ENCODE measurements at places on chromosomes 5 and 9.

GRCh38 chr5:123264394-123264793 lies 158.8 kb downstream of the CEP120 start:
- DNase-seq: no peak

DNA sequence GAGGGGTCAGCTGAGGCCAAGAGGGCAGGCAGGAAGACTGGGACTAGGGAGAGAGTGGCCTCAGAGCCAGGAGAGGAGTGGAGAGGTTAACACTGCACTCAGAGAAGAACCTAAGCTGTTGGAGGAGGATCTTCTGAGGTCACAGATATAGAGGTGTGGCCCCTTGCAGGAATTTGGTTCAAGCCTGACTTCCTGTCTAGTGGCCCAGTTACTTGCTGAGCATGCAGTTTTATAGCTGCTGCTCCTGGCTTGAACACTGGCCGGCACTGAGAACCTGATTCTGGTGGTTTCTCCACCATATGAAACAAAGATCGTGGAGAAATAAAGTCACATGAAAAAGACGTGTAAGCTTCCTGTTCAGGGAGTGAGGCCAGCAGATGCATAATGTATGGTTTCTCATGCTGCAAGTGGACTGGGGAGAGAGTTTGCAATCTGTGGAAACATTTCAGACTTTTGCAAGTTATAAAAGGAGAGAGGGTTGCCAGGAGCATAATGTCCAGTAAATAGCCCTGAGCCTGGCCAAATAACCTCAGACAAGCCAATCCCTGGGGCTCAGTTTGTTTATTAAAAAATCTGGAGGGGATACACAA lies 82.6 kb downstream of the GALNT10 start:
- DNase-seq: no peak

GRCh38 chr9:93810028-93810971 lies 144.9 kb downstream of the BARX1 start:
- DNase-seq: no peak

DNA sequence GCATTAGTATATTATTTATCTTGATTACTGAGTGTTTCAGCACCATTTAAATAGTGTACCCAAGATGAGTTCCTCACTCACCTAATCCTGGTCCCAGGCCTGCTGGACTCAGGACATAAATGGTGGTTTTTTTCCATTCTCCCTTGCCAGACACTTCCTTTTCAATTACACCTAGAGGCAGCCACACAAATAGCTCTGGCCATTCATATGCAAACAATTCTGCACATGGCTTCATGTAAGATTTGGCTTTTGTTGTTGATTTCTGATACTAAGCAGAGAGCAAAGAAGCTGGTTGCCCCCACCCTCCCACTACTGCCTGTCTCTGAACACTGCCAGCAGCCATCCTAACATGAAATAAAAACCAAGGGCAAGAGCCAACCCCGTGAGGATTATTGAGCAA lies 180.4 kb downstream of the SEMA5A start:
- no peak for DNase-seq

- DNase-seq: no peak
These were observed 164.4 kb upstream of the OR13F1 start for GRCh38 chr9:104339692-104340091.

- DNase-seq: no peak
These were observed 58.4 kb downstream of the DAPK1 start for GRCh38 chr9:87556039-87556438.

- DNase-seq: no peak
These were observed 61.8 kb downstream of the ERAP1 start for GRCh38 chr5:96745844-96746531.

DNA sequence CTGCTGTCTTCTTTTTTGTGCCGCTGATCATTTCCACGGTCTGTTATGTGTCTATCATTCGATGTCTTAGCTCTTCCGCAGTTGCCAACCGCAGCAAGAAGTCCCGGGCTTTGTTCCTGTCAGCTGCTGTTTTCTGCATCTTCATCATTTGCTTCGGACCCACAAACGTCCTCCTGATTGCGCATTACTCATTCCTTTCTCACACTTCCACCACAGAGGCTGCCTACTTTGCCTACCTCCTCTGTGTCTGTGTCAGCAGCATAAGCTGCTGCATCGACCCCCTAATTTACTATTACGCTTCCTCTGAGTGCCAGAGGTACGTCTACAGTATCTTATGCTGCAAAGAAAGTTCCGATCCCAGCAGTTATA lies 17.1 kb downstream of the F2R start:
- DNase-seq: no peak

DNA sequence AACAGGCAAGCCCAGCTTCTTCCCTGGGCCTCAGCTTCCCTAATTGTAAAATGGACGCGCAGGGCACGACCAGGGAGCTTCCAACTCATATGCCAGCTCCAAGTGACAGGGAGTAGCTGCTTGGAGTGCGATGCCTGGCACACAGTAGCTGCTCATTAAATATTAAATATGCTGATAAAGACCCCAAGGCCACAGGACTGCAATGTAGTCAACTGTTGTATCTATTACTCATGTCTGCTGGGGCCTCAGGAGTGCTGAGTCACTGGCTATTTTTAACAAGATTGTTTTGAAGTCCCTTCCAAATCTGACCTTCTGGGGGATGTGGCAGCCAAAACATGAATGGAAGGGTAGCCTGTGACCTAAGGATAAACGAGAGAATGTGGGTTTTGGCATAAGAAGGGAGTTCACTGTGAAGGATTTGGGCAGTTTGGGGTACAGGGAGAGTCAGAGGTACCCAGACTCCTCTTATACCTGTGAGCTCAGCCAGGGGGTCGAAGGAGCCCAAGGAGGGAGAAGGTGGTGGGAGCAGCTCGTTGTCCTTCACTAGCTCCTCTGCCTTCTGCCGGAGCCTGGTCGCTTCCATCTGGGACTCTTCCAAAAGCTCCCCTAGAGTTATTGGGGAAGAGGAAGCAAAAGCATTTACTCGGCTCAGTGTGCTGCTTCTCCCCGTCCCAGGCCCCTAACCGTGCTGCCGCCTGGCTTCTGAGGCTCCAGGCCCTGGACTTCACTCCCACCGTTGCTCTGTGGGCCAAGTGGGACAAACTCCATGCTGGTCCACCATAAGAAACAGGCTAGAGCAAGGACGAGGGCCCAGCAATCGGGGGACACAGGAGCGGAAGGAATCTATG lies 17.5 kb downstream of the TNIP1 start:
- no peak for DNase-seq

GRCh38 chr9:30039712-30040111 lies 2344.7 kb upstream of the ACO1 start:
- no peak for DNase-seq

DNA sequence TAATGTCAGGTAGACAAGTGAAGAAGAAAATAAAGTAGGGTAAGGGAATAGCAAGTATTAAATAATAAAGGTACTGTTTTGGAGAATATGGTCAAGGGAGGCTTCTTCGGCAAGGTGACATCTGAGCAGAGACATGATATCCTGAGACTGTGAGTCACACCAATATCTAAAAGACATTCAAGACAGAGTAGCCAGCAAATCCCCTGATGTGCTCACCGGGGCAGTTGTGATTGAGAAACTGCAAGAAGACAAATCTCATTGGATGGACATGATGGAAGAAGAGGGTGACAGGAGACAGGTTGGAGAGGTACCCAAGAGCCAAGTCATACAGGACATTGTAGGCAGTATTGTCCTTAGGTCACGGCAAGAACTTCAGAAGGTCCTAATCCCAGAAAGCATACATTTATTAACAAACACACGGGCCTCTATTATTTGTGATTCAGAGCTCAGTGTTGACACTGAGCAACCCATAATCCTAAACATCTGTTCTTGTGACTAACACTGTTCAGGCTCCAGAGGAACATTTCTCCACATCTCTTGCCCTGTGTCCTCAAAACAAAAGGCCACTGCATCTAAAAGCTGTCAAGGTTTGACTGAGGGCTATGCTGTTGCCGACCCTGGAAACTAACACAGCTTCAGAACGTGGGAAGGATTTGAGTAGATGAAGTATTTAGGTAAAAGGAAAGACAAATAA lies 258.7 kb upstream of the CLINT1 start:
- no peak for DNase-seq

- DNase-seq: peak; percentile 72
These were observed 2.2 kb downstream of the TNIP1 start for GRCh38 chr5:151078490-151079262.

DNA sequence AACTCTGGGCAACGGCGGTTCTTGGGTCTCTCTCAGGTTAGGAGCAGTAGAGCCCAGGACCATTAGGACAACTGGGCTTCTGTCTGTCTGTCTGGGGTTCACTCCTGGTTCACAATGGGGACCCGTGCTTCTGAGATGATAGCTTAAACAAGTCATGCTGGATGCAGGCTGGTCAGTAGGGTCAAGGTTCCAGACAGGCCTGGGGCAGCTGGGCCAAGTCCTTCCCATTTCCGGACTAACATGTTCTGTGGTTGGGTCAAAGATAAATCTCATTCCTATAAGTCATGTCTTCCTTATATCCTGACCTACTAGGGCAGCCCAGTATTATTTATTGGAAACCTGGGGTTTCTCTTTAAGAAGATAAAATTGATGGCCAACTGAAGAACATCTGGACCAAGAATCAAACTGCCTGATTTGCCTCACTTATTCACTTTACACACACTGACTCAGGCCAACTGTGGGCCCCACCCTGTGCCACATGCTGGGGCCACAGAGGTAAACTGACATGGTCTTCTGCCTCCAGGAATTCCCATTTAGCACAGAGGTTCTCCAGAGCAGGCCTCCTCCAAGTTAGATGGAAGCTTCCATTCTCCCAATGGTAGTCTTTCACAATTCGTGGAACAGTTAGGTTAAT lies 8.3 kb downstream of the HDHD3 start:
- no peak for DNase-seq

DNA sequence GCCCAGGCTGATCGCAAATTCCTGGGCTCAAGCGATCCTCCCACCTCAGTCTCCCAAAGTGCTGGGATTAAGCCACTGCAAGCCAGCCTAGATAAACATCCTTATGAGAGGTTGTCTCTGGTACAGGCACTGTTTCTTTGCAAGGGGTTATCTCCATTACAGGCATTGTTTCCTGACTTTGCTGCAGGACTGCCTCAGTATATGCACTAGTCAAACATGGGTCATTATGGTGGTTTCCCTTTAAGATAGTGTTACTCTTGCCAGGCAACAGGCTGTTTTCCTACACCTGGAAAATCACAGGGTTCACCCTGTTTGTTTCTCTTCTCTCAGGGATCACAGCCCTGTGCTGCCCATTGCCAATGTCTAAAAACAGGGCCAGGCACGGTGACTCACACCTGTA lies 7.8 kb upstream of the CLTB start:
- no peak for DNase-seq

- no peak for DNase-seq
These were observed 359.5 kb downstream of the TMEM167A start for GRCh38 chr5:82717738-82718137.

- no peak for DNase-seq
These were observed 316.4 kb upstream of the TUSC1 start for GRCh38 chr9:25994605-25995004.

DNA sequence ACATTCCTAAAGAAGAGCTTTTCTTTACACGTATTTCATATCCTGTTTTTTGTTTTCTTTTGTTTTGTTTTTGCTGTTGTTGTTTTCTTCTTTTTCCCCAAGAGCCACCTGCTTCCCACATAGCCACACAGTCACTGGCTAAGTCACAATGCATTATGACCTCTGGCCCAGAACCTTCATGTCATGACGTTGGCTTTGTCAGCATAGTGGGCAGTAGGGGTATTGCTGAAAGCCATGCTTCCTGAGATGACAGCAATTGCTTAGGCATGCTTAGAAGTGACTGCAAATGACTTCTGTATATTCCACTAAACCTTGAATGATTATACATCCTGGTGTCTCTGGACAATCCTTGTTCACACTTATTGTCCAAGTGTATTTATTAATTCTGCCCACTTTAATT lies 375.8 kb downstream of the TAF11L14 start:
- no peak for DNase-seq

DNA sequence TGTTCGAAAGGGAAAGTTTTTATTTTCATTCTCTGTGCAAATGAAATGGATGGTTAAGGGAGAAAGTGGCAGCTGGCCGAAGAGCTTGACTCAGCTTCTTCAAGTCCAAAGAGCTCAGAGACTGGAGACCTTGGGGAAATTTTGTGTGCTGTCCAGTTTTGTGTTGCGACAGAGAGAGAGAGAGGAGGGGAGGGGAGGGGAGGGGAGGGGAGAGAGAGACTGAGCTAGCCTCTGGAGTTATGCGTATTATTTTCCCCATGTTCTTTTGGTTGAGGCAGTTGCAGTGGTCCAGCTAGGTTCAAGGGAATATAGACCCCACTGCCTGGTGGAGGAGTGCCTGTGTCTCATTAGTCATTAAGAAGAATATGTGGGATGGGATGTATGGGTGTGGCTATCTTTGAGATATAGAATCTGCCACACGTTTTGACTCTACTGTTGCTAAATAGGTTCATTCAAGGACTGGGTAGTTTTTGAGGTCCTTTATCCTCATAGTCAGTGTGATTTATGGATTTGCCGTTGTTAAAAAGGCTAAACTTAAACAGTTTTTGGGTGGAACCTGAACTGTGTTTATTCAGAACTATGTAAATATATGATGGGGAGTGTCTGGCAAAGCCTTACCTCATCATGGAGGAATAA lies 69.7 kb downstream of the ARHGAP26 start:
- no peak for DNase-seq

- DNase-seq: no peak
These were observed 236.1 kb downstream of the ARRDC3 start for GRCh38 chr5:91146905-91147600.

- no peak for DNase-seq
These were observed 24.4 kb downstream of the LMNB1 start for GRCh38 chr5:126801174-126801991.

- DNase-seq: no peak
These were observed 311.8 kb upstream of the KIF2A start for GRCh38 chr5:61994171-61994570.

- no peak for DNase-seq
These were observed 50.2 kb upstream of the BARX1 start for GRCh38 chr9:94005272-94005901.

DNA sequence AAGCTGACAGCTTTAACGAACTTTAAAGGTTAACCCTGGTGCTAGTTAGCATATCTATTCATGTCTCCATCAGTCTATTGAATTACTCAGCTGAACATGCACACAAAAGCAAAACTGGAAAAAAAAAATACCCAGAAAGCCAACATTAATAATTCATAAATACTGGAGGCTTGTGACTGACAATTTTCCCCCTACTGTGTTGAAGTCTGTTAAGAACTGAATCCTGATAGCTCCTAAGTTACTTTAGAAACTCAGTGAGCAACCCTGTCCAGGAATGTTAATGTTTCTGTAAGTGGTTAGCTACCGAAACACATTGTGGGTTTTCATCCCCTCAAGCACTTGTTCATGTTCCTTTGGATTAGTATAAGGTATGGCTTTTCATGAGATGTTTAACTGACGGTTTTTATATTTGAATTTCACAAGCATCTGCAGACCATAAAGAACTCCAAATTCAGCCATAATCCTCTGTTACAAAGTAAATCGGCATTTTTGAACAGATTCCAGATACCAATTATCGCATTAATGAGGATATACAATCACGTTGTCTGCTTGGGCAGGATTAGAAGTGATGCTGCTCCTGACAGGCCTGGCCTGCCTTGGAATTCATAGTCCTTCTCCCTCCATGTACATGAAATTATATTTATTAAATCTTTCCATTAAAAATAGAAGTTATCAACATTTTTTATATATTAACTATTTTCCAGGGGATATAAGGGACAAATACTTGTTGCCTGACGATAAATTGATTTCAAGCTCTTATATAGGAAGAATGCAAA lies 331.2 kb downstream of the TLE4 start:
- DNase-seq: no peak
